RWPE1 (cell line): ENCODE measurements at places on chromosomes 6 and 20.

DNA sequence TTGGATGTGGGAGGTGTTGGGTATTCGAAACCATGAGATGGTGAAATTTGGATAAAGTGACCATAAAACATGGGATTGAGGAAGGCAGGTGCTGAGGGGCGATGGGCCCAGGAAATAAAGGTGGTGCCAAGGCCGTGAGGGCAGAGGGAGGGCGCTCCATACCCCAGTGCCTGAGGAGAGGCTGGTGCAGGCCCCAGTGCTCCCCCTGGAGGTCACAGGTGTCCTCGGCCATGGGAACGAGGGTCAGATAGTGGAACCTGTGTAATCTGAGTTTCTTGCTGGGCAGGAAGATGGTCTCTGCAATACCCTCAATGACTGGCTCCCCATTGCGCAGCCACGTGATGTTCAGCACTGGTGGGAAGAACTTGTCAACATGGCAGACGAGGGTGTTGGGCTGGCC lies 16.2 kb downstream of the HLA-DPB1 start:
- DNase-seq = no peak

DNA sequence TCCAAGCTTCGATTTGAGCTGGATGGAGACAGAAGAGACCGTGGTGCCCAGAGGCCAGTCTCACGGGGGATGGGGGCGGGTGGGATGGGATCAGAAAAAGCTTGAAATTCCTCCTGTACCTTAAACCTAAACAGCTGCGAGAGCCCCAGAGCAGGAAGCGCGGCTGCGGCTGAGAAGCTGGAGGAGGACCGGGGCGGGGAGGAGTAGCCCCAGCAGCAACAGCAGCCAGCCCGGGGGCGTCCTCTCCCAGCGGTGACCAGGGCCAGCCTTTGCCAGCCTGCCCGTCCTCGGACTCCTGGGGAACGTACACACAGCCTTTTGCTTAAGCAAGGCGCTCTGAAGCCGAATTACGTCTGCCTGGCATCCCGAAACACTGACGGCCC lies 17.4 kb upstream of the PRDM13 start:
- DNase-seq = no peak

- DNase-seq = no peak
Measured at GRCh38 chr6:167130008-167130677, 7.2 kb downstream of the CCR6 start.

- DNase-seq = no peak
Measured at GRCh38 chr6:155388591-155388990, 67.0 kb downstream of the NOX3 start.

DNA sequence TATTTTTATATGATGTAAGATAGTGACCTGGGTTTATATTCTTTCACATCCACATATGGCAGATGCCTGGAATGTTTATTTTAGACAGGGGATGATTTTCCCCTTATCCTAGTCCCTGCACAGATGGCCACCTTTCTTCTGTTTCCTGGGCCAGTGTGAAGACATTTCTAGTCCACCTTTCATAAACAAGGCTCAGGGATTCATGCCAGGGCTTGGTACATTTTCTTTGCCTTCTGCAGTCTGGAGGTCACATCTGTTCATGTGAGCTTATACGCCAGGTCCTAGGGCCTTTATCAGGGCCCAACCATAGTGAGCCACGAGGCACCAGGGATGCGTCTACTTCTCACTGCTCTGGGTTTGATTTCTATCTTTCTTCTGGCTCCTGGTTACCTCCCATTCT lies 38.0 kb upstream of the ERVFRD-1 start:
- no peak for DNase-seq

DNA sequence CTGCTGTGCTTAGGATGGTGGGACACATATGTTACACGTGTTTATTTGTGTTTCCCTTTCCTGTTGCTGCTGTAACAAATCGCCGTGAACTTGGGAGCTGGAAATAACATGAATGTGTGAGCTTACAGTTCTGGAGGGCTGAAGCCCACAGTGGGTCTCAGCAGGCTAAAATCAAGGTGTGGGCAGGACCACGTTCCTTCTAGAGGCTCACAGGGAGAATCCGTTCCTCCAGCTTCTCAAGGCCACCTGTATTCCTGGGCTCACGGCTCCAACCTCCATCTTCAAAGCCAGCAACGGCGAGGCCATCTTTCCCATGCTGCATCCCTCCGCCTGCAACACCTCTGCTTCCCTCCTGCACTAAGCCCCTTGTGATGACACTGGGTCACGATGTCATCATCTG lies 27.4 kb upstream of the PTGIS start:
- no peak for DNase-seq

DNA sequence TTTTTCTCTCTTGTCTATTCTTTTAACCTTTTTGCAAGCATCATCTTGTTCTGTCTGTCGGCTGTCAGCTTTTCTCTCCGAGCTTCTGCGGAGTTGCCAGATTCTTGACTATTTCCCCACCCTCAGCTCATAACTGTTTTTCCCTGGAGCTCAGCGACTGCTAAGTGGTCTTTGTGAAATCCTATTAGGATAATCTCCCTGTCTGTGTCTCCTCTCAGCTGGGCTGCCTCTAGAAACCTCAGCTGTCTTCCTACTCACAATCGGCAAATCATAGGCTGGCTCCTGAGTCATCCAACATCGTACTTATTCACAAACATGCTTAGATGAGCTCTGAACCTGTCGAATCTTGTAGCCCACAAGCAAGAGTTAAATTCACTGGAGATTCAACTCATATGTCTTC lies 332.3 kb downstream of the PTPRT start:
- no peak for DNase-seq
